ENCODE measurements at places on chromosomes 16 and 17.

DNA sequence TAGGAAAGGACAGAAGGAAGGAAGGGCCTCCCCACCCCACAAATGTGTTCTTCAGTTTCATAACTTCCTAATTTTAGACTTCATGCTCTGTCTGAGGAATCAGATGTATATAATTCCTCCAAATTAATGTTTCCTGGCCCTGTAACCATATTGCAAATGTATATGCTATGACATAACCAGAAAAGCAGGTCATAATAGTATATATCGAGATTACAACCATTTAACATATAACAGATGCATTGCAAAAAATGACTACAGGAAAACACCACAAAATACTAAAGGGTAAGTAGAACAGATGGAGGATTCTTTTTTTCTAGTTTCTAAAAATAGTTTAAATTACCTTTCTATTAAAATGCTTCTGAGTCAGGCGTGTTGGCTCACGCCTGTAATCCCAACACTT, 3.1 kb upstream of the EXOC7 start:
- DNase-seq: no peak

GRCh38 chr17:67183531-67183930, 61.5 kb downstream of the HELZ start:
- no peak for DNase-seq

GRCh38 chr17:79948945-79949655, 86.6 kb downstream of the TBC1D16 start:
- DNase-seq: no peak

- no peak for DNase-seq
These were observed 34.9 kb upstream of the CACNG4 start for GRCh38 chr17:66929591-66929990.

DNA sequence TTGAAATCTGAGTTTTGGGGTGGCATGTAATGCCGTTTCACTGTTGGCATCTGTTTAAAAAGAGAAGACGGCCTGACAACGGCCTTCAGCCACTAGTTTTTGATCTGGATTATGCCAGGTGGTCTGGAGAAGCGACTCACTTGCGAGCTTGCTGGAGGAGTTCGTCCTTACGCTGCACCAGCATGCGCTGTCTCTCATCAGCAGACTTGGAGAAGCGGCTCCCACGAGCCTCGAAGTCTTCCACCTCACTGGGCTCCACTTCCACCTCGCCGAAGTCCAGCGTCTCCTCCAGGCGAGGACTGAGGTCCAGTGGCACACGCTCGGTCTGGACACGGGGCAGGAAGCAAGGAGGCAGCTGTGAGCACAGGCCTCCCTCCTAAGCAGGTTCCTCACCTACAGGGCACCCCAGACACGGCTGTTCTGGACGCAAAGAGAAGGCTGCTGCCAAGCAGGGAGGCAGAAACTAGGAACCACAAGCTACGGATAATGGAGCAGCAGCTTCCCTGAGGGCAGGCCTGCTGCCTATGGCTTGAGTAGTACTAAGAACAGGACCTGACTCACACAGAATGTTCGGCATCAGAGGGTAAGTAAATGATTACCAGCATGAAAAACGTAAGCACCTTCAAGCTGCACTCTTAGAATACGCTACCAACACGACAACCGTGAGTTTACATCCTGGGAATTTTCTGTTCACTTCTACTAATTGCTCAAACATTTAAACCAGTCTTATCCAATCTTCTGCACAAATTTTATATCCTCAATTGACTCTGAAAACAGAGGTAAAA, 61.4 kb downstream of the AMFR start:
- no peak for DNase-seq

DNA sequence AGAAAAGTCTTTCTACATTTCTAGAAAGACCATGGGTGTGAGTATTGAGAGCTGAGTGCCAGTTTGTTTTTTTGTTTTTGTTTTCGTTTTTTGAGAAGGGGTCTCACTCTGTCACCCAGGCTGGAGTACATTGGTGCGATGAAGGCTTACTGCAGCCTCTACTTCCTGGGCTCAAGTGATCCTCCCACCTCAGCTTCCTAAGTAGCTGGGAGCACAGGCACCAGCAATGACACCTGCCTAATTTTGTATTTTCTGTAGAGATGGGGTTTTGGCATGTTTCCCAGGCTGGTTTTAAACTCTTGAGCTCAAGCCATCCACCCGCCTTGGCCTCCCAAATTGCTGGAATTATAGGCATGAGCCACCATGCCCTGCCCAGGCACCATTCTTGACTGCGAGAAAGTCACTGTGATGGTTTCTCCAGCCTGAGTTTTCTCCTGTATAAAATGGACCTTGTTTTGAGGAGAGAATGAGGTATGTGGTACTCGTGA, 673.8 kb downstream of the MAF start:
- DNase-seq: no peak

- DNase-seq: peak; percentile 64
These were observed 2.1 kb downstream of the MPO start for GRCh38 chr17:58278661-58279015.
